ENCODE measurements at places on chromosomes 12 and 14.

- DNase-seq, result no peak
These were observed 45.0 kb upstream of the NUAK1 start for GRCh38 chr12:106183735-106184134.

DNA sequence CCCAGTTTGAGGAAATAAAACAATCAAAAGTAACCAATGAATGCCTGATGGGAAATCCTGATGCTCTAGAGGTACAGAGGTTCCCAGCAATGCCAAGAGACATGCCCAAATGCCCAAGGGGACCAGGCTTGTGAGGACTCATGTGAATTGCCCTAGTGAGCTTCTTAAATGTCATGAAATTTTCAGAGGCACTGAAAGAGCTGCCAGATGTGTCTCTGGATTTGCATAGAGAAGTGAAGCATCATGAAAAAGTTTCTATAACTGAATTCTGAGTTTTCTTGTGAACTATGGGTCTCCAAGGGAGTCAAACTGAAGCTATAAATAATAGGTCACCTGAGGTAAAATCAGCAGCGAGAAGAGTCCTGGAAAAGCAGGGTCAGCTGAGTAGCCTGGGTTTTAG lies 9.9 kb downstream of the PTPRR start:
- DNase-seq, result no peak

DNA sequence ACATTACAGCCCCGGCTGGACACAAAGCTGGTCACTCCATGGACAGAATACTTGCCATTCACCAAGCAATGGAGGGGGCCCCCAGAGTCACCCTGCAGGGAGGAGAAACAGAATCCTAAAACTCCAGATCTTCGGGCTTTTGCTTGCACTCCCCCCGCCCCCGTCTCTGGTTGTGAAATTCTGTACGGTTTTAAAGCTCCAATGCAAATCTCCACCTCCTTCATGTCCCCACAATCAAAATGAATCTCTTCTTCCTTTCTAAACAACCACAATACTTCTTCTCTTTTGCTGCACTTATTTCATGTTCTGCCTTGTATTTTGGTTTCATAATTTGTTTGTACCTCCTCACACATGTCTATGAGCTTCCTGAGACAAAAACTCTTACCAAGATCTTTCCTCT lies 5.8 kb upstream of the BIN2 start:
- DNase-seq, result no peak

GRCh38 chr12:58915634-58916033 lies 4.7 kb downstream of the LRIG3 start:
- peak; percentile 39 for DNase-seq

GRCh38 chr12:113082486-113083148 lies 26.1 kb downstream of the DTX1 start:
- DNase-seq, result no peak

DNA sequence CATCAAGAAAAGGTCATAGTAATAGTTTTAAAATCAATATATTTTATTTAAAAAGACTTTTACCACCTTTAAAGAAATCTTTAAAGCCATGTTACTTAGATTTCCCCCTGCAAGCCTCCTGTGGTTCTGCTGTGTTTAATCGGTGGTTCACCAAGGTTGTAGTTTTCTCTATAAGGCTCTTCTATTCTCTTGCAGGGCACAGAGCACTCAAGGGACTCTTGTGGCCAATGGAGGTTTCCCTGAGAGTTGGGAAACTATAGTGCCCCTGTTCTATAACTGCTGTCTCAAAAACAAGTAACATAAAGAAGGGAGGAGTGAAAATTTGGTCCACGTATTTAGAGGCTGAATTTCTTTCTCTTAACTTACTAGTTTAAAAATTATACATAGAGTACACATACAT lies 25.0 kb downstream of the DACT1 start:
- no peak for DNase-seq

DNA sequence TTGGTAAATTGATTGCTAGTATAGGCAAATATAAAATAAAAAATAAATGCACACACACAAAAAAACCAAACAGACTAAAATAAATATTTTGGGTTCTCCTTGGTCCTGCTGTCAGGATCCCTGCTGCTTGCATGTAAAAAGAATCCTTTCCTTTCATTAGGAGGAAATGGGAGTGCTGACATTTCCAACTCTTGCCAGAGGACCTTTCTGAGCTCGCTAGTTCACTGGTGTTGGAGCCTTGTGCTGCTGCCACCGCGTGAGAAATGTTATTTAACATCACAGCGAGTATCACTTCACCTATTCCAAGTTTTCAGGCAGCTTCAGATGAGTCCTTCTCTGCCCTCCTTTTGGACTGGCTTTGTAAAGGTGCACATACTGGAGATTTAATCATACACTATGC lies 358.9 kb downstream of the NPAS3 start:
- no peak for DNase-seq

DNA sequence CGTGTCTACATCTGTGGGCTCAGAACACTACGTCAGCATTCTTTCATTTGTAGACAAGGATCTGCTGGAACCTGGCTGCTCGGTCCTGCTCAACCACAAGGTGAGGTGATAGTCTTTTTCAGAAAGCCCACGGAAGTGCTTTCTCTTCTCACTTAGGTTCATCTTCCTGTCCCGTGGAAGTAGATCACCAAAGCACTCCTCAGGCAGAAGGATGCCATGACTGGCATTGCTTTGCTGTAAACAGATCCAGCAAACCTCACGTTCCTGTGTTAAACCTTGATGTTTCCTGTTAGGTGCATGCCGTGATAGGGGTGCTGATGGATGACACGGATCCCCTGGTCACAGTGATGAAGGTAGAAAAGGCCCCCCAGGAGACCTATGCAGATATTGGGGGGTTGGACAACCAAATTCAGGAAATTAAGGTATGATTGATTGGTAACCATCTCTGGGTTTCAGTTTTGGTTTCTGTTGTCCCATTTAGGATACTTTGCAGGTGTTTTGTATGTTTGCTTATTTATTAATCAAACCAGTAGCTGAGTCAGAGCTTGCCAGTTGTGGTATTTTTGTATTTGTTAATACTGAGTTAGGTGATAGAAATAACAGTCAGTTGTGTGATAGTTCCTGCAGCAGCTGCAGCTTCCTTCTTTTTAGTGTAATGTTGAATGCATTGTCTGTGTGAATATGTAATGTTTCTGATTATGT lies 7.5 kb downstream of the PSMC1 start:
- no peak for DNase-seq

DNA sequence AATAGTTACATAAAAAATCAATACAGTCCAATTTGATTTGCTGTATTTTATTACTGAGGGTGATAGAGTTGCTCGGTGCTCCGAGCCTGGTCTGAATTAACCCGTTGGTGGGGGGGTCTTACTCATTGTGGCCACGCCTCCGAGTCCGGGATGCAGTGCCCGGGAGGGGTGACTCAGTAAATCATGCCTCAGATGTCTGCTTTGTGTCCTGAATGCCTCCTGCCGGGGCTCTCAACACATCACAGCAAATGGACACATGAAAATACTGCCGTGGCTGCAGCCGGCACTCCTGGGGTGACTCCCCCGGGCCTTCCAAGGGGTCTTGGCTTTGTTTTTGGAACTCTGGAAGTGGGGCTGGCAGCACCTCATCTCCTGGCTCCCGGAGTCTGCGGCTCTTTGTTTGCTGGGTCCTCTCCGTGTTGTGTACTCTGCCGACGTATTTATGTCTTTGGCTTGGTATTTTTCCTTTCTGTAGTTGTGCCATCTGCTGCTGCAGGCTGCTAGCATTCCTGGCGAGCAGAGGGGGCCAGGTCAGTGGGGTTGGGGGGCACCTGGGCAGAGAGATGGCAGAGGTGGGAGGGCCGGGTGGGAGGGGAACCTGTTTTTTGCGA lies 129.0 kb downstream of the AACS start:
- no peak for DNase-seq

GRCh38 chr12:30696103-30696408 lies 387 bp upstream of the IPO8 start:
- DNase-seq, result no peak

GRCh38 chr12:121992059-121992879 lies 29.4 kb upstream of the BCL7A start:
- no peak for DNase-seq

DNA sequence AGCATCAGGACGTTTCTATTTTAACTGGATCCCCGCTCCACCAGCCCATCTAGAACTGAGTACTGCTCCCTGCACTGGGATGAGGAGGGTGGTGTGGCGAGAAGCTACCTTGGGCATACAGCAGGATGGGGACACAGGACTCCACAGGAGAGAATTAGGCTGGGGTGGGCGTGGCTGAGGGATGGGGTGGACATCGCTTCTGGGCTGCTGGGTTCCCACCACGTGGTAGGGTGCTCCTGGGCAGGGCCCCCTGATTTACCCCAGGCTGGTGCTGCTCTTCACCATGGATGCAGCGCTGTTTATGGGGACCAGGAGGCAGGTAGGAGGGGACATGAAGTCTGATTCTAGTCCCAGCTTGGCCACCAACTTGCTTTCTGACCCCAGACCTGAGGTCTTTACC lies 41.9 kb downstream of the VDR start:
- DNase-seq, result no peak

DNA sequence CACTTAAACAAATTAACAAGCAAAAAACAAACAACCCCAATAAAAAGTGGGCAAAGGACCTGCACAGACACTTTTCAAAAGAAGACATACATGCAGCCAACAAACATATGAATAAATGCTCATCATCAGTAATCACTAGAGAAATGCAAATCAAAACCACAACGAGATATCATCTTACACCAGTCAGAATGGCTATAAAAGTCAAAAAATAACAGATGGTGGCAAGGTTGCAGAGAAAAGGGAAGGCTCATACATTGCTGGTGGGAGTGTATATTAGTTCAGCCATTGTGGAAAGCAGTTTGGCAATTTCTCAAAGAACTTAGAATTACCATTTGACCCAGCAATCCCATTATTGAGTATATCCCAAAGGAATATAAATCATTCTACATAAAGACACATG lies 34.6 kb upstream of the NT5DC3 start:
- DNase-seq, result no peak

DNA sequence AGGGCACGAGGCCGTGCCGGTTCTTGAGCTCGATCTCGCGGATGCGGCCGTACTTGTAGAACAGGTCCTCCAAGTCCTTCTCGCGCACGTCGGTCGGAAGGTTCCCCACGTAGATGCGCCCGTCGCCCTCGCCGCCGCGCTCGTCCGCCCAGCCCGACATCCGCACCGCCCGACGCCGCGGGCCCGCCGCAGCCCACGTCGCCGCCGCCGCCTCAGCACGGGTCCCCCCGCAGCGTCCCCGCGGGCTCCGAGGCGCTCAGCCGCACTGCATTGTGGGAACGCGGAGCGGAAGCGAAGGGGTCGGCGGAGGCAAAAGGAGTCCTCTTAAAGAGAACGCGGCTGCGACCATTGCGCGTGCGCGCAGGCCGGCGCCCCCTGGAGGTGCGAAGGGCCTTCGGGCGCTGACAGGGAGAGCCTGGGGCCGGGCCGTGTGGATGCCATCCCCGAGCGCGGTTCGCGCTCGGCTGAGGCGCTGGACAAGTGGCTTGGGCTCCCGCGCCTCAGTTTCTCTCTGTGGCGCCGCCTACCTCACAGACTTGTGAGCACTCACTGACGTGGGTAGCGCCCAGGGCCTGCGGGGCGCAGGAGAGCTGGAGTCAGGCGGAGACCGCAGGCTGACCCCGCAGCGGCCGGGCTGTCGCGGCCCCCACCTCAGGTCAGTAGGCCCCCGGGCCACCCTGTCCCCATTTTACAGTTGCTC lies at the start of gene SRSF9:
TSS of gene SRSF9 (minus strand) at position 299 of the 700 bp plus-strand sequence. CDS start at position 160, 139 bp downstream.
- DNase-seq, result peak; percentile 91

GRCh38 chr14:42654707-42655106 lies 1048.0 kb downstream of the LRFN5 start:
- no peak for DNase-seq

DNA sequence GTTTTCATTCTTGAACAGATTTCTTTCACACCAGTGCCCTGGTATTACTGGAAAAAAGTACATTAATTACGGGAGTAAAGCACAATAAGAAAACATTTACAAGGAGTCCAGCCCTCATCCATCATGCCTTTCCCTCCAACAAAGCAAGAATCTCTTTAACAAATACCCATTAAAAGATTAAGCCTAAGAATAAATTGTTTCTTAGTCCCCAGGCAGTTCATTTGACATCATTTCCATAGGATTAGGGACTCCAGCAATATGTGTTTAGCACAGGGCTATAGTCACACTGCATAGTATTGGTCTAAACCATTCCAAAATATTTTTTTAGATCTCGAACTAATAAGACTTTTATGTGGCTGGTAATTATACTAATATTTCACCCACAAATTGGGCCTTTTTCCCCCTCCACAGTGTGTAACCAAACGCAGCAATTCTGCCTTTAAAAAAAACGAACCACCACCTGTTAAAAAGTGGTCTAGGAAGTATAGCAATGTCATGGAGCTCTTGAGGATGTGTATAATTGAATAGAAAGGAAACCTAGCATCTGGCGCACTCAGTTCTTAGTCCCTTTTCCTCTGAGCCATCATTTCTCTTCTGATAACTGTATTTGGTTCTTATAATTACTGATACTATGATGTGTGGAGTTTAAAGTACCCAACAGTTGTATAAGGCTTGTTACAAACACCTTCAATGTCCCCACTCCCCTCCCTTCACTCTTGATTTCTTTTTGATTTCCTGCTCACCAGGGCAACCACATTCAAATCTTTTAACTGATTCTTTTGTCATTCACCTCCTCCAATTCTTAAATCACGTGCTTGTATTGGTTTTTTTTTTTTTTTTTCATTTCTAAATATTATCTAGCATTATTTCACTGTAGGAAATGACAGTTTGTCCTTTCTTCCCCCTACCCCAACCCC lies 138.7 kb downstream of the ETV6 start:
- no peak for DNase-seq

DNA sequence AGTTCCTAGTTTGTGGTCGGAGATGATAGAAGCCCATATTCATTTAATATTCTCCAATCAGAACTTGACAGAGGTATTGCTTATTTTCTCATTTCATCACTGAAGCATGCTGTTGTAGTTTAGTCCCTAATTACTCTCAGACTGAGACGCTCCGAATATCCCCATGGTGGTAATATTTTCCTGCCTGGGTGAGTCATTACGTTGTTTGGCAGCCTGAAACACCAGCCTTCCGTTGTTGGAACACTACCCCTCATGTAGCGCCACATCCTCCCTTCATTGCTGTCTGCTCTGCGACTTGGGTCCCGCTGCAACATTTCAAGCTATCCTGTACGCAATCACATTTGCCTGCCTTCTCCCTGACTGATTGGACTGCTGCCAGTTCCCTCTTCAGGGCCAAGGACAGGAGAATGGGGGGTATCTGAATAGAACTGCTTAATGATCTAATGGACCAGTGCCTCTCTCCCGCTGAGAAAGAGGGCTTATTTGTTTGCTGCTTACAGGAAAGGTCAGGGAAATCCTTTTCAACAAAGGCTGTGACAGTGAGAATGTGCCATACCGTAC lies 369.1 kb downstream of the NPAS3 start:
- DNase-seq, result peak; percentile 58

- DNase-seq, result peak; percentile 63
These were observed 191.3 kb downstream of the ANO6 start for GRCh38 chr12:45406988-45407850.

GRCh38 chr12:94012071-94012470 lies 136.3 kb upstream of the PLXNC1 start:
- DNase-seq, result no peak

GRCh38 chr14:45249856-45250575 lies 3.0 kb downstream of the MIS18BP1 start:
- no peak for DNase-seq

DNA sequence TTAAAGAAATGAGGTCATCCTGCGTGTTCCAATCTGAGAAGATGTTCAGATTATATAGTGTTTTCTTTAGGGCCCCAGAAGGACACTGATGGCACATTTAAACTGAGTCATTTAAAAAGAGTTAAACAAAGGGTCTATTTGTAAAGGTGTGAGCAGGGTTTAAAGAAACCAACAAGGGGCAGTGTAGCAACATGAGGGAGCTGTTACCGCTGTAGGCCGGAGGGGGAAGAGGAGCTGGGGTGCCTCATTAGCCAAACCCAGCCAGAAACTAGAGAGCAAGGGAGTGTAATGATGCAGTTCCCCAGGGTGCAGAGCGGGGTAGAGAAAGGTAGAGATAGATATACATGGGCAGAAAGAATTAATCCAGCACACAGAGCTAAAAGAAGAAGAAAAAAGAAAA lies 160.4 kb downstream of the TBX5 start:
- DNase-seq, result no peak
